GOT3 (cell line): ENCODE measurements at places on chromosomes 16 and 17.

DNA sequence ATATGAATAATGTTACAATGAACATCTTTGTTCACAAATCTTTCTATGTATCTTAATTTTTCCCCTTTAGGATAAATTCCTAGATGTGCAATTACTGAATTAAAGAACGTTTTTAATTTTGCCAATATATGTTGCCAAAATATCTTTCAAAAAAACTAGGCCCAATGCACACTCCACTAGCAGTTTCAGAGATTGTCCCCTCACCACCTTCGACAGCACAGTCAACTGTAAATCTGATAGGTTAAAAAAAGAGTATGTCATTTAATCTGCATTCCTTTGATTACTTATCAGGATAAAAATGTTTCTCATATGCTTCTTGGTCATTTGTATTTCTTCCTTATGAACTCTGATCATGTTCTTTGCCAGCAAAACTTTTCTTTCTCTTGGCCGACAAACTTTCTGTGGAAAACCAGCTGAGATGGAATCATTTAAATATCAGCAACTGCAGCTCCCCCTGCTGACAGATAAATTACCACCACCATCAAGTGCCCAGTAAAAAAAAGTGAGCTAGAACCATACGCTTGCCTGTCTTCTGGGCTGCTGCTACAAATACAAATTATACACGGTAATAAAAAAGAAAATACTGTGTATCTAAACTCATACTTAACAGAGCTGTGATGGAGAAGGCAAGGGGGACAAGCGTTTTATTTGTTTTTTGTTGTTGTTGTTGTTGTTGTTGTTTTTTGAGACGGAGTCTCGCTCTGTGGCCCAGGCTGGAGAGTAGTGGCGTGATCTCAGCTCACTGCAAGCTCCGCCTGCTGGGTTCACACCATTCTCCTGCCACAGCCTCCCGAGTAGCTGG, 19.6 kb upstream of the KANSL1 start:
- DNase-seq: no peak

- no peak for DNase-seq
Observed at GRCh38 chr16:2004795-2005517, 4.7 kb downstream of the ZNF598 start.

DNA sequence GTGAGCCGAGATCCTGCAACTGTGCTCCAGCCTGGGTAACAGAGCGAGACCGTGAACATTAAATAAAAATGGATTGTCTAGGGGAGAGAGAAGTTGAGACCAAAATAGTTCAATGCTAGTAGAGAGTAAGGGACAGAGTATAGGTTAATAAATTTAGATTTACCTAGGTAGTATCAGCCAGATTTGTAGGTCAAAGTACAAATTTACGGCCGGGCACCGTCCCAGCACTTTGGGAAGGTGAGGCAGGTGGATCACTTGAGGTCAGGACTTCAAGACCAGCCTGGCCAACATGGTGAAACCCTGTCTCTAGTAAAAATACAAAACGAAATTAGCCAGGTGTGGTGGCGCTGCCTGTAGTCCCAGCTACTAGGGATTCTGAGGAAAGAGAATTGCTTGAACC, 12.2 kb upstream of the BMERB1 start:
- no peak for DNase-seq

DNA sequence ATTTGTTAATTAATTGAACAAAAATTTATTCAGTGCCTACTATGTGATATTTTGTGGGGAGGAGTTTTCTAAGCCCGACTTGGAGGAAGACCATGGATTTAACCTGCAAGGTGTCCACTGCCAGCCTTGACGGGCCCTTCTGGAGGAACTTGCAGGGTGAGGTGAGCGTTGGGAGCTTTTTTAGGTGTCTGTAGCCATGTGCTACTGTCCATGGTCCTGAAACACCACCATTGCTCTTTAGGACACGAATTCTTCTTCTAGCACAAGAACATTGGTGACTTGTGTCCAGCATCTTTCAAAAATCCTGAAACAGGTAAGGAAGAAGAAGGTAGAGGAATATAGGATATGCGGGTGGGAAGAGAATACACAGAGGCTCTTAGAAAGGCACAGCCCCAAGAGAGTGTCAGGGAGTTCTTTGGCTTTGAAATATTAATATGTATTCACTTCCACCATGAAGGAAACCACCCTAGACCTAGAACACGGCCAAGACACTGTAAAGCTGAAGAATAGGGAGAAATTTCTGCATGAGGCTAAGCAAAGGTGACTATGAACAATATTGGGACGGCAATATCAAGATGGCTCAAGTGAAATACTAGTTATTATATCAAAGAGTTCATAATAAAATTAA, 27.9 kb upstream of the OR4D1 start:
- no peak for DNase-seq

GRCh38 chr17:17036524-17036998, 5.7 kb upstream of the MPRIP start:
- no peak for DNase-seq

DNA sequence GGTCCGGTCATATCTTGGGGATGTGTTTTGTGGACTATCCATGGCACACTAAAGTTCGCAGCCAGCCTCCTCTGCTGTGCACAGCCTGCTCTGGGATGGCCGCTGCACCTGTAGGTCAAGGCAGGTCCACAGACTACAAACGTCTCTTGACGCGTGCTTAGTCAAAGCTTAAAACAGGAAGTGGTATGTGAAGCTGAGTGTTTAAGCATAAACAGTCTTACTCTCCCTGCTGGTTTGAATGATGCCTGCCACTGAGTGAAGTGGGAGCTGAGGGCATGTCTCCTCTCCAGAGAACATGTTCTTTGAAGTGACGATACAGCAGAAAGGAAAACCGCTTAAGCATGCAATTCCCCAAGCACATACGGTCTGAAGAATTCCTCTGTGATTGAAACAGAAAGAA, 365.6 kb downstream of the SLC39A11 start:
- DNase-seq: no peak

DNA sequence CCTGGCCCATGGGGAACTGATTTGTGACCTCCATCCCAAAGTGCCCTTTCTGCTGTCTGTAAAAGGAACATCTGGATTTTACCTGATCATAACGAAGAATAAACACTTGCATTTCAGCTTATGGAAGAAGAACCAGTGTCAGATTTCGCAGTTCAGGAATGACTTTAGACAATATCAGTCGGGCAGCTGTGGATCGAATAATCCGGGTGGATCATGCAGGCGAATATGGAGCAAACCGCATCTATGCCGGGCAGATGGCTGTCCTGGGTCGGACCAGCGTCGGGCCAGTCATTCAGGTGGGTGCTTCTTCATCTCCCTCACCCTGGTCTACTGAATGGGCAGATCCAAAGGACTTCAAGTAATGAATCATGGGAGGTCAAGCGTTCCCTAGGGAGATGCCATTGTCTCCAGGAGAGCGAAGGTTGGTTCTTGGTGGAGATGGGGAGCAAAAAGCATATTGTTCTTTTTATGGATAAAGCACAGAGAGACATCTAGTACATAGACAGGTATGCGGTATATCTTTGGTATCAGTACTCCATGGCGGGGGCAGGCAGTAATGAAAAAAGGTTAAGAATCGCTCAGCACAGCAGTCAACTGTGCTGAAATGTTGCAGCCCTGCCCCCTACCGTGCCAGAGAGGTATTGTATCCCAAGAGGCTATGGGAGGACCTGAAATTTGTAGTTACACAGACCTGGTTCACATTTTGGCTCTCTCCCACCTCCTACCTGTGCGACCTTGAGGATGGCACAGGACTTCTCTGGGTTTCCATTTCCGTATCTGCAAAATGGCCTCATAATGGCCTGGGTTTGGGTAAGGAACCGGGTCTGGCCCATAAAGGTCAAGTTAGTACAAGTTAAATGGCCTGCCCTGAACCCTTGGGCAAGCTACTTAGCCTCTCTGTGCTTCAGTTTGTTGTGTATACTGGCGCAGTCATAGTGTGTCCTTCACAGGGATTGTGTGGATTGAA, 4.7 kb downstream of the COQ7 start:
- no peak for DNase-seq

DNA sequence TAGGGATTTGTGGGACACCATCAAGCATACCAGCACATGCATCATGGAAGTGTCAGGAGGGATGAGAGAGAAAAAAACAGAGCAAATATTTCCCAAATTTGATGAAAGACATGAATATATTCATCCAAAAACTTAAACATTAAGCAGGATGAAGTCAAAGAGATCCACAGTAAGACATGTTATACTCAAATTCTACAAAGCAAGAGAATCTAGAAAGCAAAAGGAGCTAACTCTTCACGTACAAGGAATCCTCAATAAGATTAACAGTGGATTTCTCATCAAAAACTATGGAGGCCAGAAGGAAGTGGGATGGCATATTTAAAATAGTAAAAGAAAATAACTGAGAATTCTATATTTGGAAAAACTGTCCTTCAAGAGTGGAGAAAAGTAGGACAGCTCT, 374.8 kb downstream of the ZFHX3 start:
- DNase-seq: no peak

DNA sequence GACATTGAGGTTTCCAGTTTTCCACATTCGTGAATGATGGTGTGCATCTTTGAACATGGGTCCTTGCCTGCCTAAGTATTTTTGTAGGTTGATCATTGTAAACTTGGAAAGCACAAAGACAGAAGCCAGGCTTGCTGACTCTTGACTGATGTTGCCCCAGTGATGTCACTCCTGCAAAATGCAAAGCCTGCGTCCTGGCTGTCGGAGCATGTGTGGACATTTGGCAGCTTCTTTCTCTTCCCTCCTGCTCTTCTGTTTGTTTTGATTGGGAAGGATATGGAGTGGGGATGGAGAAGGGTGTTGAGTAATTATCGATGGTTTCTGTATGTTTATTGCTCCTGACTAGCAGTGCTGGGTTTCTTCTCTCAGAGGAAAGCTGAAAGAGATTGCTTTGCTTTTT, 3.2 kb downstream of the NDE1 start:
- no peak for DNase-seq

DNA sequence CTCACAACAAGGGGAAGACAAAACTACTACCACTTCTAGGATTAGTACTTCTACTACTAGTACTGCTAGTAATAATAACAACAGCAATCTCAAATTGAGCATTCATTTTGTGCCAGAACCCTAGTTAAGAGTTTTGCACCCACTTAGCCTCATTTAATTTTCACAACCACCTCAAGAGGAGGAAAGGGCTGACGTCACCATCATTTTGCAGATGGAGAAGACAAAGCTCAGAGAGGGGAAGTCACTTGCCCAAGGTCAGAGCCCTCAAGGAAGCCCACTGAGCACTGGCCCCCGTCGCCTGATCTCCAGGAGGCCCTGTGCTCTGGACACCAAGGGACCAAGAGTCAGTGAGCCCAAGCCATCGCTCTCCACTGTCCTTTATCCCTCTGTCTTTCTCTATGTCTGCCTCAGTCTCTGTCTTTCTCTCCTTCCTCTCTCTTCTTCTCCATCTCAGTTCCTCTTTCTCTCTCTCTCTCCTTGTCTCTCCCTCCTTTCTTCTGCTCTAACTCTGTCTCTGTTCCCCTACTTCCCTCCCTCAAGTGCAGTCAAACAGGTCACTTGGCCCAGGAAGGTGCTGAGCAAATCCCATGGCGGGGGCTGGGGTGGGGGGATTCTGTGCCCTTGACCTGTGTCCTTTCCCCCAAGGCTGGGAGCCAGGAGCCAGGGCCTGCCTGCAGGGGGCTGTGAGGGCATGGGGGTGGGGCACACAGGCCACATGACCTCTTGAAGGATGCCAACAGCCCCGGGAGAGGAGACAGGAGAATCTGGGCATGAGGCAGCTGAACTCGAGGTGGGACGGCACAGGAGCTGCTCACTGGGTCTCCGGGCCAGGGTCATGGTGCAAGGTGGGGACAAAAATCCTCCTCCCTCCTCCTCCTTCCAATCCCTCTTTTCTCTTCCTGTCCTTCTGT, 11.2 kb upstream of the NGFR start:
- DNase-seq: no peak

- no peak for DNase-seq
Observed at GRCh38 chr17:55748841-55749240, 2.0 kb upstream of the PCTP start.

- no peak for DNase-seq
Observed at GRCh38 chr16:19228052-19228451, 57.5 kb upstream of the CLEC19A start.
